ENCODE measurements at places on chromosomes 12 and 14.
A peak's percentile ranks its signal among the peaks of the same experiment; 100 is the strongest.

DNA sequence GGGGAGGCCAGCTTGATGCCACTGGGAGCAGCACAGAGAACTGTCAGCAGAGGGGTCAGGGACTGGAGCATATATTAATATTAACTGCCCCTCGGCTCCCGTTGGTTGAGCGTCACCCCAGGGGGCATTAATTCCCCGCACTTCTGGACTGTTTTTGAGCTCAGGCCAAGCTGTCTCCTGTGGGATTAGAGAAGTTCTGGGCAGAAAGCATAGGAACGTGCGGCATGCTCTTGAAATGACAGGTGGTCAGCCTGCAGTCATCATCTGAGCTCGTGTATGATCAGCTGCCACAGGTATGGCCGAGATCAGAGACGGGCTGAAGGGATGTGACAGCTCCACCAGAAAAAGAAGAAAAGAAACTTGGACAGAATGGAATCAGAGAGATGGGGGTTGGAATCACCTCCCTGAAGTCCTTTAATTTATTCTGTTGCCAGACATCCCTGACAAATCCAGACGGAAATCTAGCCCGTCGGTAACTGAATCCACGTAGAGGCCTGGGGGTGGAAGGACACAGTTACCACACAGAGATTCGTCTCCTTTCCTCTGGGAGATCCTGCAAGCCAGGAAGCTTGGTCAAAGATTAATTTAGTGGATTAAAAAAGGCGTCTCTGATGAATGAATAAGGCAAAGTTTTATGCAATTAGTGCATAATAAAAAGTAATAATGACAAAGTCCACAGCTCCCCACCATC is 23.6 kb downstream of the NR1H4 start:
- no peak for DNase-seq

DNA sequence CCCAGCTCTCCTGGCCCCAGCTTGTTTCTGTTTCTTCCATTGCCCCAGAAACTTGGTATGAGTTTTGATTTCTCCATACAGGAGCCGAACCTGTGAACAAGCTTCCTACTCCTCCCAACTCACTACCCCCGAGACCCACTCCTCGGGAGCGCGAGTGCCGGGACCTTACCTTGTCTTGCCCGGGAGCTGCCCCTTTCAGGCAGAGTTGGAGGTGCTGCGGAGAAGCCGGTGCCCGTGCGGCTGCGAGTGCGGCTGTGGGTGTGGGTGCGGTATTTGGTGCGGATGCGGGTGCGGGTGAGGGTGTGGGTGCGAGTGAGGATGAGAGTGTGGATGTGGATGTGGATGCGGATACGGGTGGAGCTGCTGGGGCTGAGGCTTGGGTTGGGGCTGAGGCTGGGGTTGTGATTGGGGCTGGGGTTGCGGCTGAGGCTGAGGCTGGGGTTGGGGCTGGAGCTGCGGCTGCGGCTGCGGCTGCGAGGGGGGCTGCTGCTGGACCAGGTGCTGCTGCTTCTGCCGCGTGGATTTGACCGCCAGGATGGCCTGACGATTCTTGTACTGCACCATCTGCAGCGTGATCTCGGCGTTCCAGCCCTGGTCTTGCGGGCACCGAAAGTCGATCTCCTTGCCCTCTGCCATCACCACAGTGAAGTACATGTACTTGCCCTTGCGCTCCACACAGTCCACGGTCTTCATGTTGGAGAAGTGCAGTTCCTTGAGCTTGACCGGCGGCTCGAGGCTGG is 1.1 kb downstream of the PHLDA1 start:
- peak; percentile 68 for DNase-seq

- DNase-seq, result no peak
Observed at GRCh38 chr14:38389681-38390080, 133.8 kb upstream of the CLEC14A start.

- no peak for DNase-seq
Observed at GRCh38 chr12:105820429-105821125, 318.2 kb downstream of the NUAK1 start.

DNA sequence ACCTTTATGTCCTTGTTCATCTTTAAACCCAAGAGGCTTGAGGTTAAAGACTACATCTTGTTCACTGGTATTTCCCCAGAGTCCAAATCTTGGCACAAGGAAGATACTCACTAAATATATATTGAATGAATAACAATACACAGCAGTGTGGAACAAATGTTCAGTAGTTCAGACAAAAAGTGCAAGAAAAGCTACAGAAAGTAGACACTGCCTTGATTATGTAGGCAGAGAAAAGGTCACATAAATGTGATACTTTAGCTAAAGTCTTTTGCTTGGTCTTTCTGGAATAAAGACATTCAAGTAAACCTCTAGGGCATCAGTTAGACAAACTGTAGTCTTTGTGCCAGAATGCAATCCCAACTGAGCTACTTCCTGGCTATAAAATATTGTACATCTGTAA is 157.0 kb downstream of the TMEM117 start:
- no peak for DNase-seq

DNA sequence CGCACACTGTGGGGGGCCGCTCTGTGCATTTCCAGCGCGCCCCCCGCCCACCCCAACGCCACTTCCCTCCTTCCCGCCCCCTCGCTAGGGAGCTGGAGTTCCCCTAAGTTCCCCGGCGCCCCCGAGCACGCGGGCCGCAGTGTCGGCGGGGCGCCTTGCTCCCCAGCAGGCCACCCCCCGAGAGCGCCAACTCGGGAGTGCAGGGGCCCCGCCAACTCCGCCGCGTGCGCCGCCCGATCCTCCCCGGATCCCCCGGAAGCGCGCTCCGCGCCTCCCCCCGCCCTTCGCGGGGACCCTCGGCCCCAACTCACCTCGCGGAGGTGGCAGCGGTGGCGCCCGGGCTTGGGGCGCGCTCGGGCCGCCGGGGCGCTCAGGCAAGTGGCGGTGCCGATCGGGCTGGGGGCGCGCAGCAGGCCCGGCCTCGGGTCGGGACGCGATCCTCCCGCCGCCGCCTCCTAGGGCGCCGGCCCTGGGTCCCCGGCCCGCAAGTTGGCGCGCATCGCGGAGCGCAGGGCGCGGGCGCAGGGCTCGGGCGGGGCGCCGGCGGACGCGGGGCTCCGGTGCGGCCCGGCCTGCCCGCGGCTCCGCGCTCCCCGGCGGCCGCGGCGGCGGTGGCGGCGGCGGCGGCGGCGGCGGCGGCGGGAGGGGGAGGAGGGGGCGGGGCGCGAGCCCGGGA is at the start of gene NCOR2:
NCOR2 (minus strand) TSS at position 616 of the 676 bp plus-strand sequence. CDS start 72,361 bp downstream, outside the sequence.
- DNase-seq, result peak; percentile 54

GRCh38 chr12:88062474-88062873 is 33.3 kb upstream of the C12orf50 start:
- no peak for DNase-seq

GRCh38 chr12:41186026-41186425 is 2.1 kb upstream of the PDZRN4 start:
- no peak for DNase-seq

DNA sequence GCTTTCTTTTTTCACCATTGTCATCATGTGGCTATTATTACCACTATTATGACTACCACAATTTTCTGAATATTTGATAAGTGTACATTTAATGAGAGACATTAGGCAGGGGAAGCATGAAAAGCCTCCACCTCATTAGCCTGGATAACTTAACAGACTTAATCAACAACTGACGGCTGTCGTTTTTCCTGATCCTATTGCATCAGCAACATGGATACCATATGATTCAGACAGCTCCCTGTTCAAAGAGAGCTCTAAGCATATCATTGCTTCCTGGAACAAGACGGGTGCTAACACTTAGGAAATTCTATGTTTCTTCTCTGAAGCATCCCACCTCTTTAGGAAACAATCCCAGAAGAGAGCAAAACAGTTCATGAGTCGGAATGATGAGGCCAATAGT is 765.2 kb downstream of the NOVA1 start:
- DNase-seq, result peak; percentile 47

DNA sequence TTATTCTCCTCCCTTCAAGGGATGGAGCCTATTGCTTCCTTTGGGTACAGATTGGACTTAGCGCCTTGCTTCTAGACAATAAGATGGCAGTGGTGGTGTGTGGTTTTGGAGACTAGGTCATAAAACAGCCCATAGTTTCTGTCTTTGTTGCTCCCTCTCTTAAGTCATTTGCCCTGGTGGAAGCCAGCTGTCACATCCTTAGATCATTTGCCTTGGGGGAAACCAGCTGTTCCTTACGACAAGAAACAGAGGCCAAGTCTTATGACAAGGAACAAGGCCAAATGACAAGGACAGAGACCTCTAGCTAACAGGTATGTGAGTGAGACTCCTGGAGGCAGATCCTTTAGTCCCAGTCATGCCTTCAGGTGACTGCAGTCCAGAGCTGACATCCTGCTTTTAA is 9.2 kb upstream of the PALS1 start:
- no peak for DNase-seq

DNA sequence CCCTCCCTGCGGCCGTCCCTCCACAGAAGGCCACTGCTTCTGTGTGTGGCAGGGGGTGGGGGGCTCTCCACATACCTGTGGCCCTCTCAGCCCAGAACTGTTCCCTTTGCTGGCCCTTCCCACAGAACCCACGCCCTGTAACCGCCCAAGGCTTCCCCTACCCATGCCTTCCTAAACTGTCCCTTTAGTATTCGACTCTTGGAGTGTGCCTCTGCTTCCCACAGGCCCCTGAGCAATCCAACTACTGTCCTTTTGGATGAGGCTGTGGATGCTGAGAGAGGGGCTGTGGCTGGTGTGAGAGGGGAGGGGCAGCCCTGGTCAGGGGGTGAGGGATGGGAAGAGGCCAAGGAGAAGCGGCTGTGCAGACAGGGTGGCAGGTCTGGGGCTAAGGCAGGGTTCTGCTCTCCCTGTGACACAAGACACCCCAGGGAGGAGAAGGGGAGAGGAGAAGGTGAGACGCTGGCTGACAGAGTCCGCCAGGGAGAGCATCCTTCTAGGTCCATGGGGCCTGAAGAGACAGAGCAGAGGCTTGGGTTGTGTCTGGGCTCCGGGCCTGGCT is 46.0 kb downstream of the DLK1 start:
- DNase-seq, result no peak

DNA sequence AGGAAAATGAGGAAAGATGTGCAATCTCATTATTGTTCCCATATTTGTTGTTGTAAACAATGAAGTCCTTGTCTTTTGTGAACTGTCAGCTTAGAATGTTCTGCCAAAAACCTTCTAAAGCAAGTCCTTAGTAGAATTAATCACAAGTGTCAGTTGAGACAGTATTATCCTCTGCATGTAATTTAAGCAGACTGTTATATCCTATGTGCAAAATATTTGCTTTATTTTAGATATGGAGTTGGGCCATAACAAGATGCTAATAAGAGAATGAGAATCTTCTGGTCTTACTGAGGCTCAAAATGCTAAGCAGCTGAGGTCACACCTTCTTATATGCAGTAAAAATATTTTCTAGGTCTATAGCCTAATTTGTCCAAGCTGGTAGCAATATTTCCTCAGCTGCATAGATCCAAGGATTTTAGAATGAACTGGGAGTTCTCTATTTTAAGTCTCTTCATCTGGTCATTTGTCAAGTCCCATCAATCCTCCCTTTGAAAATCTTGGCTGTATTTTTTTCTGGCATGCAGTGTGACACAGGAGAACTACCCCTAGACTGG is 222.3 kb upstream of the NAV3 start:
- no peak for DNase-seq

DNA sequence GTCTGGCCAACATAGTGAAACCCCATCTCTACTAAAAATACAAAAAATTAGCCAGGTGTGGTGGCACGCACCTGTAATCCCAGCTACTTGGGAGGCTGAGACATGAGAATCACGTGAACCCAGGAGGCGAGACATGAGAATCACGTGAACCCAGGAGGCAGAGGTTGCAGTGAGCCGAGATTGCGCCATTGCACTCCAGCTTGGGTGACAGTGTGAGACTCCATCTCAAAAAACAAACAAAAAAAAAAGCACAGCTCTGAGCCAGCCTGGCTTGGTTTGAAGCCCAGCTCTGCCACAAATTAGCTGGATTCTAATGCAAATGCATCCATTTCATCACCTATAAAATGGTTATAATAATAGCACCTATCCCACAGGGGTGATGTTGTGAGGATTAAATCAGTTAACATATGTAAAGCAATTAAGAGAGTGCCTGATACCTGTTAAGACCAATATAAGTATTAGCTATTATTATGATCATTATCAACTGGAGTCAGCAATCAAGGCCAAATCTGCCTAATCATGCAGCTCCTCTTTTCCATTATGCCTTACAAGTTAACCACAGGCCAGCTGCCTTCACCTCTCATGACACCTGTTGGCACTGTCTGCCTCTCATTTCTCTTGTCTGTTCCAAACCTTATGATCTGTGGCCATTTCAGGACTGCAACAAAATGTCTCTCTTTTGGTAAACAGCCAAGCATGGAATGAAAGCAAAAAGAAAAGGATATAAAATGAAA is 2.1 kb downstream of the GNPTAB start:
- no peak for DNase-seq

- no peak for DNase-seq
Observed at GRCh38 chr12:4024701-4025100, 151.5 kb upstream of the PARP11 start.
